Kidney glomerular epithelial cell (primary cell): ENCODE measurements at places on chromosomes 12 and 14.

- DNase-seq = no peak
Observed at GRCh38 chr14:58213176-58213575, 13.2 kb downstream of the ACTR10 start.

GRCh38 chr12:67362526-67362925 is 93.4 kb downstream of the CAND1 start:
- no peak for DNase-seq

DNA sequence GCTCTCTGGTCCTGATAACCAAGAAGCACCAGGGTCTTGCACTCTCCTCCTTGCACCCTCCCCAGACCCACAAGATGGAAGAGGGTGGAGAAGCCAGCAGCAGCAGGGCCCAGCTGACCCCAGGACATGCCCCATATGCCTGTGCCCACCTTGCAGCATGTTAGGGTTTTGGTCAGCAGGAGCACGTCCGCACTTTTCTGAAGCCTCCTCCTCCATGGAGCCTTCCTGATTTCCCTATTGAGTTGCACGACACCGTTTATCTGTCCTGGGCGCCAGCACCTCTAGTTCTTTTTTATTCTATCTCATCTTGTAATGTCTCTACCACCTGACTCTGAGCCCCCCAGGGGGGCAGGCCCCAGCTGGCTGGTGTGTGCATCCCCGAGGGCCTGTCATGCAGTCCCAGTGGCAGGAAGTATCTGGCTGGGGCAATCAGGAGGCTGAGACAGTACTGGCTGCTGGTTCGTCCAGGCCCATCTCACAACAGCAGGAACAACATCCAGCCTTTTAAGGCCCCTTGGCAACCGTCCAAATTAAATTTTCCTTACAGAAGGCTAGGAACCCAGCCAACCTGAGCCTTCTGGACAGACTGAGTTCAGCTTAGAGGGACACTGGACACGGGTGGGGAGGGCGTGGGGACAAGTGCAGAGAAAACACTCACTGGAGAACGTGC is 39.6 kb downstream of the CCDC85C start:
- DNase-seq = no peak

DNA sequence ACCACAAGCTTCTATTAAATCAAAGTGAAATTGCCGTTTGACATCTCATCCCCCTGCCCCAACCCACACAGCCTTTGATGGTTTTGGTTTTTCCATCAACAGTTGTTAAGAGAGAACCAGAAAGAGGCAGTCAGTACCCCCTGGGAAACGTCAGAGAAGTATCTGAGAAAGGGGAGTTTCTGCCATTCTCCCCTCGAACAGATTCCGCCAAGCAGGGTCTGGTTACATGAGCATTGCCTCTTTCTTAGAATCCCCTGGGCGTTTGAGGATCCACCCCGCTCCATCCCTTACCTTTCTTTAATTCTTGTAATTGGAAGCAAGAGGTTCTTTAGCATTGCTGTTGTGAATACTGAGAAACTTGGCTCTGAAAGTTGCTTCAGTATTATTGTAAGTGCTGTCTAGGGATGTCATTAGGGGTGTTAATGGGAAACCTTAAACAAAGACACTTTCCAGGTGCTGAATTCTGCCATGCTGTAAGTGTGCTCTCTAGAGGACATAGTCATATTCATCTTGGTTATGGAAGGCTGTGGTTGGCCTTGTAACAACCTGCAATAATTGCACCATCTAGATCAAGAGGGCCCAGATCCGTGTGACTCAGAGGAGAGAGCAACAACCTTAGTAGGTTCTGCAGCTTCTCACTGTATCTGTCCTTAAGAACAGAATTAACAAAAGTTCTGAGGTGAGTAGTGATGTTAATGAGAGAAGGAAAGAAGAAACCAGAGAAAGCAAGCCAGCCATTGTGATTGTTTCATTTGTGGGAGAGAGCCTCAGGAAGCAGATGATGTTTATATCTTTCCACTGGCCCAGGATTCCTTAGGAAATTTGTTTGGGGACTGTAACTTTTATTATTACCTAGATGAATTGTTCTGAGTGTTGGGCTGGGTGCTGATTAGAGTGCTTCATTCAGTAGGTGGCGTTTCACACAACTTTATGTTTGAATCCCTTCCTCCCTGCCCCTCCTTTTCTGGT is 9.0 kb downstream of the TMBIM6 start:
- no peak for DNase-seq

DNA sequence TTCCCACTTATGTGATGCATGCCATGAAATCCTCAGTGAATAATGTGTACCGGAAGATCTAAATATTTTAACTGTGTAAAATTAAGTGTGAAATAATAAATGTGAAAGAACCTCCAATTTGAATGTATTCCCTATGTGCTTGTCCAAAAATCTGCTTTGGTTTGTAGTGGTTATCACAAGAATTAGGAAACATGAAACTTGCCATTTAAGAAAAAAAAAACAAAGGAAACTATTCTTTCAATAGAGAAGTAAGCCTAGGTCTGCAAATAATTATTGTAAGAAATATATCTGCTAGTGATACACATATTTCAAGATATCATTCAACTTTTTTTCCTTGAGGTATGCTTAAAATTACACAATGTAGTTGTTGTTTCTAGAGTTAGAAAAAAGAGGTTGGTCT is 500.4 kb downstream of the SLC6A15 start:
- no peak for DNase-seq

DNA sequence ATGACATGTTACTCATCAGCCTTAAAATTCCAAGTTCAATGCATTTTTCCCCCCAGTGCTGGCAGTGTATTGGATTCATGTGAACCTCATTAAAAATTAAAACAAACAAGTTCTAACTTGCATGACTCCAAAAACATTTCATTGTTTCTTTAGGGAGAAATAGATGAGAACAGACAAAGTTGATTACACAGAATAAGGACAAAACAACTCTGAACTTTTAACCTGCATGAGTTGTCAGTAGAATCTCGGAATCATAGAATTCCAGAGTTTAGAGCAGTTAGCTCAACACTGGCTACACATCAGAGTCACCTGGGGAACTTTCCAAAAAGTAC is 127.5 kb downstream of the TMX1 start:
- DNase-seq = no peak

DNA sequence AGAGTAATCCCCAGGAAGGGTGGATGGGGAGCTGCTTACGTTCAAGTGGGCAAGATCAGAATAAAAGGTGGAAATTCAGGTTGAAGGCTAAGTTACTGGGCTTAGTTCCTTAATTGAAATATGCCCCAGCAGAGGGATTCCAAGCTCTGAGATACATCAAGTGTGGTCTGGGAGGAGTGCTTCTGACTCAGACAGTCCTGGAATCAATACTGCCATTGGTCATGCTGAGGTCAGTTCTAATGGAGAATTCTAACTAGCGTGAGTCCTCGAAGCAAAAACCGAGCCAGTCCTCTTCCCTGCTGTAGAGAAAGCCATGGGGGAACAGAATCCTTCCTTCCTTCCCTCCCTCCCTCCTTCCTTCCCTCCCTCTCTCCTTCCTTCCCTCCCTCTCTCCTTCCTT is 39.9 kb downstream of the NOS1 start:
- DNase-seq = no peak

DNA sequence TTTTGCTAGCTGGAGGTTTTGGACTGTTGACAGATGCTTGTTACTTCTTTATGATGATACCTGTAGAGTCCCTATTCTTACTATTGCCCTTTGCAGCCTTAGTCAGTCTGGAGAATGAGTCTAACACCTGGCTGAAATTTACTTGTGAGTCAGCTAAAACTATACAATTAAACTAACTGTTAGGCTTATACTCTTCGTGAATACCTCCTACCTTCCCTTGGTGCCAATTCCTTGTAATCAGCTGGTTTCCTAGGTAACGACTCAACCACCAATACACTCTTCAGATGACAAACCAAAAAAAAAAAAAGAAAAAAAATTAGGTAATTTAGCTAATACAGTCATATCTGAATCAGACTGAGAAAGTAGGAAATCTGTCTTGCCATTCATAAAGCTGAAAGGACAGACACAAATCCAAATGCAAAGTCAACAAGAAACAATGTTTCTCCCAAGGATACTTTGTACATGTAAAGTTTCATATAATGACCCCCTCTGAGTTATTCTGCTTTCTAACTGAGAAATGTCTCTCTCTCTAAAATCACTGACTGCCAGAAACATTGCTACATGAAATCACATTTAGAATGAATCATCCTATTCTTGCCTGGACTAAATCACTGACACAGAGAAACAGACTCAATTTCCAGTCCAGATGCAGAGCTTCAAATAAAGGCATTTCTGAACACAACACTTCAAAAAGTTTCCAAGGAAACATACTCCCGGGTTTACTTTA is 56.5 kb upstream of the CDKL1 start:
- DNase-seq = peak; percentile 73

GRCh38 chr12:109994401-109995175 is 1.6 kb downstream of the GIT2 start:
- DNase-seq = no peak

DNA sequence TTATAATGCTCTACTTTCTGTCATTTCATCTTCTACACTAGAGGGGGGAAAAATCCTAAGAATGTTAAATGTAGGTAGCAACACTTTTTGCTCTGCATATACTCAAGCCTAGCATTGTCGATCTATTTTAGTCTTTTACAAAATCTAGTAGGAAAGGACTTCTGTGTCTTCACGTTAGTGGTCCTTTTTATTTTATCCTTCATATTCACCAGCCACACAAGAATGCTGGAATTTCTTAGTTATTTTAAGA is 253.0 kb upstream of the FLRT2 start:
- no peak for DNase-seq

GRCh38 chr12:116406529-116406928 is 129.0 kb upstream of the MED13L start:
- no peak for DNase-seq

DNA sequence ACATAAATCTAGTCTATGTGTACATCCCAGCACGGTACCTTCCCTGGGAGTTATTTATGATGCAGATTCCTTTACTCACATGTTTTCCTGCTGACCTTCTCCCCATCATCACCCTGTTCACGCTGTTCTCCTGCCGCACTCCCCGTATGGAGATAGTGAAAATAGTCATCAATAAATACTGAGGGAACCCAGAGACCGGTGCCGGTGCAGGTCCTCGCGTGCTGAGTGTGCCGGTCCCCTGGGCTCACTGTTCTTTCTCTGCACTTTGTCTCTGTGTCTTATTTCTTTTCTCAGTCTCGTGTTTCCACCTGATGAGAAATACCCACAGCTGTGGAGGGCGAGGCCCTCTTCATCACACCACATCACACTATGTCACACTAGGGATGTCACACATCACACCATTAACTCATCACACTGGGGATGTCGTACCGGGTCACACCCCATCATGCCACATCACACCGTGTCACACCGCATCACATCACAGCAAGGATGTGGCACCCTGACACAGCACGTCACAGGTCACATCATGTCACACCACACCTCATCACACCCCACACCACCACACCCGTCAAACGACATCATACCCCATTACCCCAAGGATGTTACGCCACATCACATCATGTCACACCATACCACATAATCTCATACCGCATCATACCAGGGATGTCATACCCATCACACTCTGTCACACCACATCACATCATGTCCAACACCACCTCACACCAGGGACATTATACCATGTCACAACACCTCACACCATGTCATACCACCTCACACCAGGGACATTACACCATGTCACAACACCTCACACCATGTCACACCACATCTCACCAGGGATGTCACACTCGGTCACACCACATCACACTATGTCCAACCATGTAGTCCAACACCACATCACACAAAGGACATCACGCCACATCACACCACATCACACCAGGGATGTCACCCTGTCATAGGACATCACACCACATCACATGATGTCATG is 207.0 kb downstream of the TMEM121 start:
- DNase-seq = no peak

- no peak for DNase-seq
Observed at GRCh38 chr12:74334780-74335179, 202.9 kb upstream of the ATXN7L3B start.

DNA sequence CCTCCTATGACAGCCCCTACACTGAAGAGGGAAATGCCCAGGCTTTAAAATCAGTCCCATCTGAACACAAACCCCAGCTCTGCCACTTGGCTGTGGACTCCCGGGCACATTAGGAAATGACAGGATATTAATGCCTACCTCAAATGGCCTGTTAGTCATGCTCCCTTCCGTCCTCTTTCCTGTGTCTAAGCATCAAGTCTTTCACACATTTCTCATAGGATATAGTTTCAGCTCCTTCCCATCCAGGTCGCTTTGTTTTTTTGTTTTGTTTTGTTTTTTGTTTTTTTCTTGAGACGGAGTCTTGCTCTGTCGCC is 16.1 kb downstream of the PLEK2 start:
- DNase-seq = no peak

GRCh38 chr12:43338848-43339526 is 213.0 kb downstream of the ADAMTS20 start:
- peak; percentile 78 for DNase-seq
